ENCODE measurements at places on chromosomes 4 and X.

GRCh38 chr4:189858435-189858834 is 82.2 kb upstream of the FRG1 start:
- DNase-seq = no peak

DNA sequence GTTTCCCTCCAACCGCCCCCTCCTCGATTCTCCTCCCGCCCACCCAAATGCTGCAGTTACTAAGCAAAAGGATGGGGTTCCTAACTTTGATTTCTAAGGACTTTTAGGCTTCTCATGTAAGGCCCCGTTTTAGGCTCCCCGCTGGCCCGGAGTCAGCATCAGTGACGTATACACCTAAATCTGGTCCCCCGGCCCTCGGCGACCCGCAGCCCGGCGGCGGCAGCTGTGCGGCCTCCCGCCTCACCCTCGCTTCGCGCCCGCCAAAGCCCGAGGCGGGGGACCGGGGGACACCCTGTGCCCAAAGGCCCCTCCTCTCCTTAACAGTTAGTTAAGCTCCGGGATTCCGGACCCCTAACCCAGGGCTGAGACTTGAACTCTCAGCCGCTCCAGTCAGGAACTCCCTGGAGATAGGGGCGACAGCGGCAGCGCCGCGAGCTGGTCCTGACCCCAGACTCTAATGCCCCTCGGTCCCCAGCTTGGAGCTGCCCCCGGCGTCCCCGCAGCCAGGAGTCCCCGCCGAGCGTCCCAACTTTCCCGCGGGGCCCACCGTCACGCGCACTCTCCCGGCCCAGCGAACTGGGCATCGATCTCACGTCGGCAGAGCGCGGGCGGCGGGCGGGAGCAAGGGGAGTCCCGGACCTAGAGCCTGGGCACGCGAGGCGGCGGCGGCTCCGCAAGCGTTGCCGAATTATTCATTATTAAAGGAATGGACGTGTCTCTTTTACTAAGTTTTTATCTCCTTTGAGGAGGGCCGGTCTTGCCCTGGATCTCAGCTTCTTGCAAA is 1.5 kb upstream of the NR3C2 start:
- DNase-seq = no peak

- no peak for DNase-seq
Measured at GRCh38 chr4:180900781-180901180, 1342.4 kb upstream of the TENM3 start.

GRCh38 chr4:177242651-177243286 is 66.9 kb upstream of the NEIL3 start:
- no peak for DNase-seq

DNA sequence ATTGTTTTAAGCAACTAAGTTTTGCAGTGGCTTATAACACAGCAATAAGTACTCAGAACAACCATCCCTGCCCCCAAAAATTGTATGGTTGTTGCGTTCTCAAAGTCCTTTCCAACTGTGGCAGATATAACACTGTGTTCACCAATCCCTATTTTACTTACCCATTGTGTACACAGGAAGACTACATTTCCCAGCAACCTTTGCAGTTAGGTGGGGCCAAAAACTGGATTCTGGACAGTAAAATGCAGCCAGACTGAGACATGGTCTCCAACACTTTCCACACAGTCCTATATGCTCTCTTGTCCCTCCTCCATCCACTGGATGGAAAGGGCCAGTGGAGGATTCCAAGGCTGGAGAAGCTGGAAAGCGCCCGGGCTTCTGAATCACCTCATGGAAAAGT is 523.6 kb downstream of the BCOR start:
- no peak for DNase-seq

- DNase-seq = no peak
Measured at GRCh38 chrX:34638116-34638515, 19.0 kb downstream of the TMEM47 start.

GRCh38 chr4:8537041-8537461 is 43.1 kb upstream of the GPR78 start:
- no peak for DNase-seq

DNA sequence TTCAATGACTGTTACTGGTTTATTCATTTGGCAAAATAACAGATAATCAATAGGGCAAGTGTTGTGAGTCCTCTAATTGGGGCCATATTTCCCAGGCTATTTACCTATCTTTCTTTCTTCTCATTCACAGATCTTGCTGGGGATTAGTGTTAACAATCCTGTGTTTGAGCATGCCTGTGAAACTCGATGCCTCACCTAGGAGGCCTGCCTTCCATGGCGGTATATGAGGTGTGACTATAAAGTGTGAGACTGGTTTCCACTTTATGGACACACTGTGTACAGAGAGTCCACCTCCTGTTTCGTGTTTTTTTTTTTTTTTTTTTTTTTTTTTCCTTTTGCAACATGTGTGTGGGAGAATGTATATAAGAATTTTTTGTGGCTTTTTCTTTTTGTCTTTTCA is 199.3 kb downstream of the BMPR1B start:
- DNase-seq = no peak

GRCh38 chr4:142222127-142222526 is 585.7 kb downstream of the IL15 start:
- DNase-seq = no peak

GRCh38 chr4:164846566-164846965 is 30.4 kb upstream of the APELA start:
- no peak for DNase-seq

DNA sequence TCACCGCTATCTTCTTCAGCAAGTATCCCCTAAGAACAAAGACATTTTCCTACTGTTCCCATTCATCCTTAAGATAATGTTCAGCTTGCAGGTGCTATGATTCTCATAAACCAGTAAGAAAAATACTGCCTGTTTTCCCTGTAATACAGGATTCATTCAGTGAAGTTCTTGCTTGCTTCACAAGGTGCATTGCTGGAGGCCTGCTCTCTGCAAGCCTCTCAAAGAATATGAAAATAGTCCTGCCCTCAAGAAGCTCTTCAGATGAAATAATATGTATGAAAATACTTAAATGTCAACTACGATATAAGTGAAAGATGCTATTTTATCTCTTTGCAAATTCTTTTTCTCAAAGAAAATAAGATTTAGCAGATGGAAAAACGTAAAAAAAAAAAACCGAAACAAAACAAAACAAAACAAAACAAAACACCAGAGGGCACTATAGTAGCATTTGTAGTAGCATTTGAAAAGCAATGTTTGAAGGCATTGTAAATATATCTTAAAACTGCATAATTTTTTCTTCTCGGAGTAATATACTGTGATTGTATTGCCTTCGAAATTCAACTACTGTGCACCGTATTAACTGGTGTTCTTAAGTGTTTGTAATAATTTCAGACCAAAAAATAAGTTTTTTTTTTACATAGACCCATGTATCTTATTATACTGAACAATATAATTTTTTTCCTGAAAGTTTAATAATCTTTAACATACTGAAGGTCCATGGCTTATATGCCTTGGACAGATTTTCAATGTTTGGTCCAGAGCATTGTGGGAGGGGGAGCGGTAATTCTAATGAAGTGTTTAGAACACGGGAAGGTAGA is 26.0 kb downstream of the ADH4 start:
- no peak for DNase-seq

DNA sequence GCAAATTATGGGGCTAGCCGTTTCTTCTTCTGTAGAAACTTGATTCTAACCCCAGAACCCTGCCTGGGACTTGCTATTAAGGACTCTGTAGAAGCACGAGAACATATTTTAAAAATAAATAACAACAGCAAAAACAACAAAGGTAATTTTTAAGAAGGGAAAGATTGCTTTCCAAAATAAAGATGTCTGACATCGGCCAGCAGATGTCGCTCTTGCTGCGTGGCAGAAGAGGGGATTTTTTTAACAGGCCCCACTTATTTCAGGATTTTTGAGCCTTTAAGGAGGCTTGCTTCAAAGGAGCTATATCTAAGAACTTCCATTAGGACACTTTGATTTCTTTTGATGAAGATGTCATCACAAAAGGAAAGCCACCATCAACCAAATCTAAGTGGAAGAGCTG is 62.8 kb upstream of the EGFL6 start:
- no peak for DNase-seq

DNA sequence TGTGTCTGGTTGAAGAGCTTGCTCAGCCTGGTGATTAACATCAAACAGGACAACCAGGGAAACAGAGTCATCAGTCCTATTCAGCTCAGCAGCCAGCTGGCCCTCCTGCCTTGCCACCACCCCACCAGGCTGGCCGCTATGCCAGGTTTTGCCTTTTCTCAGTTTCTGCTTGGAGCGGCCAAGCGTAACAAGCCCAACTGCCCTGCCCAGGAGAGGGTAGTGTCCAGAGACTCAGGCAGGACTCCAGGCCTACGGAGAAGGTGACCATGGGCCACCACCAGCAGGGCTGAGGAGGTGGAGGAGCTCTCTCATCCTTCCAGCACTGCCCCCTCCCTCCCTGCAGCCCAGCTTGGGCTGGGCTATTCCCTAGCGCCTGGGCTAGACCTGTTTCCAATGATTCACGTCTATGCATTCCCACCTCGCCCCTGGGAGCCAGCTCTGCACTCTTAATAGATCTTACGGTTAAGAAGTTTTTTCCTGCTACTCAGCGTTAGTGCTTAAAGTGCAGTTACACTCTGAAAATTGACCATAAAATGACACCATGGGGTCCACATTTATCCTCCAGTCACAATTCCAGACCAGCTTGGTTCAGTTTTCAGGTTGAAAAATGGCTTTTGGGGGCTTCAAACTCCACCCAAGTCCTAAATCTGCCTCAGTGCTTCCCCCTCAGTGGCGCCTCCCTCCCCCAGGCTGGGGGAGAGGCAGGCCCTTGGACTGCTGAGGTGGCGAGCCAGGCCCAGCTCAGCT is 124.0 kb upstream of the PJA1 start:
- no peak for DNase-seq

DNA sequence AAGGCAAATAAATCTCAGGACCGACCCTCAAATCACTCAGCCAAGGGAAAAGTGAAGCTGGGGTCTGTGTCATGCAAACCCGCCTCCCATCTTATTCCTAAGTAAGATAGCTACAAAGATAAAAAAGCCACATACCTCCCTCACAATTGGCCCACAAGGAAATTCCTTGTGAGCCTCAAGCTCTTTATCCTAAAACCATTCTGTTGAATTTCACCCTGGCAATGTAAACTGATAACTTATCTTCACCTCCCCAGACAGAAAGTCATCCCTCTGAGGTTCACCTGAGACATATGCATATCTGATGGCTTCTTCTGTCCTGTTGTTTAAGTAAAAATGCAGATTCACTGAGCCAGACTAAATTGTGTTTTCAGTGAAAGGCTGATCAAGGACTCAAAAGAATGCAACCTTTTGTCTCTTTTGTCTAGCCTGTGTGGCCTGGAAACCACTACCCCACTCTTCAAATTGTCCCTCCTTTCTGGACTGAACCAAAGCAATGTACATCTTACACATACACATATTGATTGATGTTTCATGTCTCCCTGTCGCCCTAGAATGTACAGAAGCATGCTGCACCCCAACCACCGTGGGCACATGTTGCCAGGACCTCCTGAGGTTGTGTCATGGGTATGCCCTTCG is 91.3 kb downstream of the MFAP3L start:
- no peak for DNase-seq

GRCh38 chrX:88613338-88613737 is 133.7 kb upstream of the CPXCR1 start:
- no peak for DNase-seq

DNA sequence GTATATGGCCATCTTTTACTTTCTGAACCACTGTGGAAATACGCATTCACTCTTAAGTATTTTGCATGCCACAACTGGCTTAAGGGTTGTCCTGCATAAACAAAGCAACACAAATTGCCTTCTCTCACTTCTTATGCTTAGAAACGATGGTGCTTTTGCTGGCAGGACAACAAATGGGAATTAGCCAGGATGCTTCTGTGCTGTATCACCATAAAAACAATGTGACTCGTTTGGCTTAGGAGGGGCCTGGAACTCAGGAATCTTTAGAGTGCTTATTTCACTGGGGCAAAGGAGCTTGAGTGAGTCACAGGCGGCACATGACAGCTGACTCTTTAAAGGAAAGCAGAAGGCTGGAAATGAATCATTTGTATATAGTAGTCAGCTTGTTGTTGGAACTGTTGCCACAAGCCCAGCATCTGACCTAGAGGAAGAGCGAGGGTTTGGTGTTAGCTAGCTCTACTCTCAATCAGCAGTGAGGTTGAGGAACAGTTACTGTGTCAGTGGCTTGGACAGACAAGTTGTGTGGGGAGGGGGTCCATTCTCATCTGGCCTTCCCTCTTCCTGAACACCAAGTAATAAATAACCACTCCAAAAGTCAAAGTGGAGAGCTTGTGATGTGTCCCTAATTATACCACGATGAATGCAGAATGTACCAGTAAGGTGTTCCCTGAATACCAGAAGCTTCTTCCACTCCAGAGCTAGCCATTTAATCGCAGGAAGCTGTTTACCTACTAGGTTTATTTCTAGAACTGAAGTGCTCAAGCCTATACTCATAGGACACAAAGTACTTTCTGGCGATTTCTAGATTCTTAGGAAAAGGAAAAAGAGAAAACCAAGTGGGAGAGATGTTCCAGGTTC is 293.1 kb downstream of the CAMK2D start:
- DNase-seq = peak; percentile 25

DNA sequence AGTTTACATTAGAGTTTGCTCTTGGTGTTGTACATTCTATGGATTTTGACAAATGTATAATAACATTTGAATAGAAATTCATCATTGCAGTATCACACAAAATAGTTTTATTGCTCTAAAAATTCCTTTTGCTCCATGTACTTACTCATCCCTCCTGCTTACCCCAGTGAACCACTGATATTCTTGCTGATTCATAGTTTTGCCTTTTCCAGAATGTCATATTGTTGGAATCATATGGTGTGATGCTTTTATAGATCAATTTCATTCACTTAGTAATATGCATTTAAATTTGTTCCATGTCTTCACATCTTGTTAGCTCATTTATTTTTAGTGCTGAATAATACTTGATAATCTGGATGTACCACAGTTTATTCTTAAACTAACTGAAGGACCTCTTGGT is 1593.2 kb downstream of the C4orf33 start:
- no peak for DNase-seq

- DNase-seq = no peak
Measured at GRCh38 chr4:98627531-98628257, 30.7 kb downstream of the TSPAN5 start.

DNA sequence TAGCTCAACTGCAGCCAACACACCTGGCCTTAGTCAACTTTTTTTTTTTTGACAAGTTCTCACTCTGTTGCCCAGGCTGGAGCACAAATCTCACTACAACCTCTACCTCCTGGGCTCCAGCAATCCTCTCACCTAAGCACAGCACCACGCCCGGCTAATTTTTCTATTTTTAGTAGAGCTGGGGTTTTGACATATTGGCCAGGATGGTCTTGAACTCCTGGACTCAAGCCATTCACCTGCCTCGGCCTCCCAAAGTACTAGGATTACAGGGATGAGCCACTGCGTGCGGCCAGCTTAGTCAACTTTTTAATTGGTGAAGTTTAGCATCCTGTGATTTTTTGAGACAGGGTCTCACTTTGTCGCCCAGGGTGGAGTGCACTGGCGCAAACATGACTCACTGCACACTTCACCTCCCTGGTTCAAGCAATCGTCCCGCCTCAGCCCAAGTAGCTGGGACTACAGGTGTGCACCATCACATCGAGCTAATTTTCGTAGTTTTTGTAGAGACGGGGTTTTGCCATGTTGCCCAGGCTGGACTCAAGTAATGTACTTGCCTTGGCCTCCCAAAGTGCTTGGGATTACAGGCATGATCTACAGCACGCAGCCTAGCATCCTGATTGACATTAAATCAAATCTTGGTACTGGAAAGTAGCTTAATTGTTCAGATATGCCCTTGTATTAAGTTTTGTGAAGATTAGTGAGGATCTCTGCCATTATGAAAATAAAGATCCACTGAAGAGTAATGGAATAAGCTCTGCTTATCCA is 8.3 kb downstream of the HNRNPDL start:
- DNase-seq = no peak

GRCh38 chr4:140256335-140256734 is 102.4 kb upstream of the MAML3 start:
- DNase-seq = no peak

GRCh38 chr4:2372488-2373030 is 45.9 kb downstream of the ZFYVE28 start:
- no peak for DNase-seq
